ENCODE measurements at places on chromosomes 3 and 15.

DNA sequence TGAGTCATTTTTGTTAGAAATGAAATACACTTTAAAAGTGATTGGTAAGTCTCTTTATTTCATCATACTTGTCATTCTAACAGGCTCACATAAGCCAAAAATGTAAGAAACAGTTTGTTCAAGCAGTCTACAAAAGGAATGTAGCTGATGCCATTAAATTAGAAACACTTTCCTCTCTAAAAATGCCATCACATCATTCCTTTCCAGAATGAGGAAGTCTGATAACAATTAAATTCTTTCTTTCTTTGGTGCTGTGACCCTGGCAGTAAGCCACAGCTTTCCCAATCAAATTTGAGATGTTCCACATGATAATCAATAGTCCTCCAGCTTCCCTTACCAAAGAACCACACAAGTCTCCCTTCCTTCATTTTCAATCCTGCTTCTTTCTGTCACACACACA is 9.4 kb upstream of the P2RY1 start:
- no peak for DNase-seq

GRCh38 chr3:87186608-87187159 is 40.4 kb upstream of the CHMP2B start:
- DNase-seq, result no peak

GRCh38 chr3:30945291-30945690 is 50.8 kb upstream of the GADL1 start:
- no peak for DNase-seq

DNA sequence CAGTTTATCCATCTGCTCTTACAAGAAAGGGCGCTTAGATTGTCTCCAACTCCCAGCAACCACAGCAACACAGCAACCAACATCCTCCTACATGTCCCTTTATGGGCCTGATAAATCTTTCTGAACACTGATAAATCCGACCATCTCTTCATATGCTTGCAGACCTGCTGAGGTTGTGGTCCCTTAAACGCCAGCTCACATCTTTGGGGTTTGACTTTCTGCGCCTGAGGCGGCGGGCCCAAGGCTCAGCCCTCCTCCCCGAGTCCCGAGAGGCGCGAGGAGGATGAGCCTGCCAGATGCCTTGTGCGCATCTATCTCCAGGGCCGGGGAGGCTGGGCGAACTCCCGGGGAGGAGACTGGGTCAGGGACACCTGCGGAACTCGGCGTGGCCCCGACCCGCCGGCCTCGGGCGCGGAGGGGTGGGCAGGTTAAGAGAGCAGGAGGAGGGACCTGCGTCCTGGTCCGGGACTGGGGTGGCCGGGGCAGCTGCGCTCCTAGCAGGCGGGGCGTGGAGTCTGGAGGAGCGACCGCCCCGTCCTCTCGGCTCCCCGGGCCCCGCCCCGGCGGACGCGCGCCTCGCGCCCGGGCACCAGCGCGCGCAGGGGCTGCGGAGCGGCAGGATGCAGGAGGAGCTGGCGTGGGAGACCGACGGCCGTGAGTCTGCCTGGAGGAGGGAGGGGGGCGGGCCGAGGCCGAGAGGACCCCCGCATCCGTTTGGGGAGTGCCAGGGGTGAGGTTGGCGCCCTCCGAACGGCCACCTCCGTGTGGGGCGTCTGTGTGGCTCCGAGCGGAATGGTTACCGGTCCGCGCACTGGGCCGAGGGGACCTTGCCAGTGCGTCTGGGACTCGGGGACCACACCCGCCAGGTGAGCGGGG is at the start of gene ANKDD1A:
Gene ANKDD1A, plus strand, starts transcription at position 592 of the 876 bp plus-strand sequence. Its CDS starts 29 bp downstream, at position 621.
- peak; percentile 40 for DNase-seq

DNA sequence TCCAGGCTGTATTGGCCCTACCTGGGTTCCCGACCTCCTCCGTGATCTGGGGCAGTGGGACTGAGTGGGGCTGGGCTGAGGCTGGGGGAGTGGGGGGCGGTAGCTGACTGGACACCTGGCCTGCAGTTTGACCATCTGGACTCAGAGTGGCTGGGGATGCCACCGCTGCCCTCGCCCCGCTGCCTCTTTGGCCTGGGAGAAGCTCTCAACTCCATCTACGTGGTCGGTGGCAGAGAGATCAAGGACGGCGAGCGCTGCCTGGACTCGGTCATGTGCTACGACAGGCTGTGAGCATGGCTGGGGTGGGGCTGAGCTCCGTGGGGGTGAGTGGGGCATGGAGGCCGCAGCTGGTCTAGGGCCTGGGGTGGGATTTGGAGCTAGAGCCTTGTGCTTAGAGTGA is 2.7 kb downstream of the KLHL40 start:
- no peak for DNase-seq

GRCh38 chr15:64229129-64229724 is 66.4 kb upstream of the PPIB start:
- DNase-seq, result peak; percentile 8

GRCh38 chr3:18351069-18351628 is 74.0 kb downstream of the SATB1 start:
- no peak for DNase-seq

DNA sequence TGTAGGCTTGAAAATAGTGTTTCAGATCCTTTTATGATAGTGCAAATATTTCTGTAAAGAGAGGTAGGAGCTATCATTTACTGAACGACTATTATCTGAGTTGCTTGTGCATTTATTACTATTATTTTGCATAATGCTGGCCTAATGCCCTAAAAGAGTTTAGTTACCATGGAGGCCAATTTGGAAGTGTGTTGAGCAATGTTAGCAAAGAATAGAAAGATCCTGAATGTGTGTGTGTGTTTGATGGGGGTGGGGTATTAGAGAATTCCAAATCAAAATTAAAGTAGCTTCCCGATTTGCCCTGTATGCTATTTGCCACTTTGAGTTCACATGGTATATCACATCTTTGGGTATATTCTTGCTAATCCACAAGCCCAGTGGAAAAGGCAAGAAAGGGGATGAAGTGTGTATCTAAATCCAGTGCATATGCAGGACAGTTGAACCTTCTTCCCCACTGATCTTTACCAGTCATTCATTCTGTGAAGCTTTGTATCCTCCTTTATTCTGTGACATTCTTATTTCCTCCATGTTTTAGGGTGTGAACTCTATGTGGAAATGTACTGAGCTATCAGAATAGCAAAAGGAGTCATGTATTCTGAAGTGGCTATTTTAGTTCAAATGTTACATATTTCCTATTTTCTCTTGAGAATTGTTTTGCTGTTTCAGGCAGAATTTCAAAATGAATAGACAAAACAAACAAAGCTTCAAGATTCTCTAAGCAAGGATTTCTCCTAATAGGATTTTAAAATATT is 45.7 kb upstream of the PLSCR5 start:
- no peak for DNase-seq

- DNase-seq, result no peak
These were observed 27.1 kb downstream of the EIF2AK4 start for GRCh38 chr15:39961051-39961450.

- DNase-seq, result peak; percentile 80
These were observed 27.6 kb downstream of the ZNF589 start for GRCh38 chr3:48268381-48268935.

DNA sequence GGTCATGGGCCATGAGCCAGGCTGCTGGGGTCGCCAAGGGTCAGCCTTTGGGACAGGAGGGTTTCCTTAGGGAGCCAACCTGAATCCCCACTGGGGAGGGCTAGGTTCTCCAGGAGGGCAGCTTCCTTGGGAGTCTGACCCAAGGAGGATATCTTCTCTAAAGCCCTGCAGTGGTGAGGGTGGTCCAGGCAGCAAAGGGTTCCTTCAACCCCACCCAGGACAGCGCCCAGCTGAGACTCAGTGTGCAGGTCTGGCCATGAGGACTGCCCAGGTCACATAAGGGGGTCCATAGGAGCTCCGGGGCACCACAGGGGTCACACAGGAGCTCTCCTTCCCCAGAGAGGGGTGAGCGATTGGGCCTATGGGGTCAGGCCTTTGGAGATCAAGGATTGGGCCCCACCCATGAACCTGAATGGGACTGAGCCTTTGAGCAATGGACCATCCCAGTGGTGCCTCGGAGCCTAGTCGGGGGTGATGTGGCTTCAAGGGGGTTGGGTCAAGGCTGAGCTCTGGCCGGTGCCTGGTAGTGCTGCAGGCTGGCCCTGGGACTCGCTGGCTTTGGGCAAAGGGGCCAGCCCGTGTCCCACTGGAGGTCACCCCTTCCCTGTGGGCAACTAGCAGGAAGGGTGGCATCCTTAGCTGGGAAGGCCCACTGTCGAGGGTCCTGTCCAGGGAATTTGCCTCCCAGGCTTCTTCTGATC is 216.5 kb downstream of the SNRPN start:
- no peak for DNase-seq

GRCh38 chr3:128993461-128994172 is at the start of gene CFAP92:
CFAP92 (minus strand) TSS chr3:128994076; CDS start chr3:128993304, 772 bp downstream.
- peak; percentile 94 for DNase-seq

DNA sequence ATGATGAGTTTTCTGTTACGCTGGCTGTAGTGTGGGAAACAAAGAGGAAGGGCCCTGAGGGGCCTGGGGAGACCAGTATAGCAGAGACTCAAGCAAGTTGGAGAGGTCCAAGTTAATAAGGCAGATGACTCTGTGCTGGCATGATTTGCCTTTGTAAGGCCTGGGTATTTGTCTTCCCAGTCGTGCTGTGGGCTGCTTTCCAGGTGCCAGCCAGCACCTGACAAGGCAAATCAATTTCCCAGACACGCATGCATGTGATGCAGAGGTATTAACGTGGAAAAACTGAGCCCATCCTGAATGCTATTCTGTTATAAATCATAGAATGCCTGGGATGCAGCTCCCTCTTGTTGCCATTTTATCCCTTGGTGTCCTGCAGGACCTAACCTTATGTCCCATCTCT is 175.6 kb downstream of the MFSD1 start:
- no peak for DNase-seq

DNA sequence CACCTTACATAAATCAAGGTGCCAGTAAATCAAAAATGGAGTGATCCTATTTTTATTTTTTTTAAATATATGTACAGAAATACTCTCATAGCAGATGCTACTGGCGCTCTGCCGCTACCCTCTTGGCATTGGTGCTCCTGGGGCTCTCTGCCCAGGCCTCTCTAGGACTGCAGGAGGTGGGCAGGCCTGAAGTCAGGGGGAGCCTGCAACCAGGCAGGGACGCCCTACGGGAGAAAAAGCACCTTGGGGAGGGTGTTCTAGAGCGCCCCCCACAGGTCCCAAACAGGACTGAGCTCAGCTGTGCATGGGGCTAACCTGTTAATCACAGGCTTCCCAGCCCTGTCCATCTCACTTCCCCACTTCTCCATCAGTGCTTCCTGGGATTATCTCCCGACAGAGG is 192.5 kb downstream of the SHQ1 start:
- DNase-seq, result no peak

DNA sequence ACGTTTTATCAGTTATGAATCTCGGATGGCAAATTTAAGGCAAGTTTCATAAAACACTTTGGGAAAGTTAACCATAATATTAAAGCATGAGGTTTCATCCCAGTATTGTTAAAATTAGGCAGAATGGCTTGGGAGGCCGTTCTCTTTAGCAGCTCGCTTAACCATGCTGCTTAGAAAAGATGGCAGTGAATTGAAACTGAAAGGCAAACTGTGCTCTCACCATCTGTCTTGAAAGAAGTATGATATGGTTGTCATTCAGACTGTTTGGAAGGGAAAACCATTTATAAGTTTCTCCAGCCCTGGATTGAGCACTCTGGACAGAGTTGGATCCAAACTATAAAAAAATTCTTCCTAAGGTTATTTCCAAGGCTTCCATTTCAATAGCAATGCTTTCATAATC is 332.3 kb upstream of the SUCLG2 start:
- DNase-seq, result no peak

DNA sequence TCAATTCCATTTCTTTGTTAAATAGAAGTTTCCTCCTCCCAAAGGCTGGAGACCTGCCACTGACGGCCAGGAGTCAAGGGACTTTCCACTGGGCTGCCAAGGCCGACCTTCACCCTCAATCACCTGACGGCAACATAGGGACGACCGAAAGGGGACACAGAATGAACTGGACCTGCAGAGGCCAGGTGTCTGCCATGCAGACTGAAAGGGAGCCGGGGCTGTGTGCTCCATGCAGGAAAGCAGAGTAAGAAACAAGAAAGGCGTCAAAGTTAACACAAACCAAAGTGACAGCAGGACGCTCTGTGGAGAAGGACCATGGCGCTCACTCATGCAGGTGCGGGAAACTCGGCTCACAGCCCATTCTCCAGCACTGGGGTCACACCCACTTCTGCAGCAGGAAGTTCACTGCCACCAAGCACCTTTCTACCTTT is 26.1 kb downstream of the ZXDC start:
- no peak for DNase-seq

- no peak for DNase-seq
These were observed 15.1 kb upstream of the RIOX2 start for GRCh38 chr3:97987306-97987705.

DNA sequence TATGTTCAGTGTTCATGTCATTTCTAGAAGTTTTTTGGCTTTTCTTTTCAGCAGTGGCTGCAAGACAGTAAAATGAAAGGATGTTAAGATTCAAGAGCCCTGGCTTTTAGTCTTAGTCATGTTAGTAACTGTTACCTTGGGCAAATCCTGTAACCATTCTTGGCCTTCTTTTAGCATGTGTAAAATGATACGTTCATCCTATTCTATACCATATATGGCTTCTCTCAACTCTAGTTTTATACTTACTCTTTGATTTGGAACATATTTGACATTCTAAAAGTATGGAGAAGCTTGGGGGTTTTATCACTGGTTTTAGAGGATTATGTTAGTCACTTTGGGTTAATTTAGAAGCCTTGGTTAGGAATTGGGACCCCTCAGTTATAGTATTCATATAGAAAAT is 20.1 kb downstream of the GTF2E1 start:
- DNase-seq, result no peak

- no peak for DNase-seq
These were observed 4.5 kb downstream of the RAB43 start for GRCh38 chr3:129117134-129117533.

DNA sequence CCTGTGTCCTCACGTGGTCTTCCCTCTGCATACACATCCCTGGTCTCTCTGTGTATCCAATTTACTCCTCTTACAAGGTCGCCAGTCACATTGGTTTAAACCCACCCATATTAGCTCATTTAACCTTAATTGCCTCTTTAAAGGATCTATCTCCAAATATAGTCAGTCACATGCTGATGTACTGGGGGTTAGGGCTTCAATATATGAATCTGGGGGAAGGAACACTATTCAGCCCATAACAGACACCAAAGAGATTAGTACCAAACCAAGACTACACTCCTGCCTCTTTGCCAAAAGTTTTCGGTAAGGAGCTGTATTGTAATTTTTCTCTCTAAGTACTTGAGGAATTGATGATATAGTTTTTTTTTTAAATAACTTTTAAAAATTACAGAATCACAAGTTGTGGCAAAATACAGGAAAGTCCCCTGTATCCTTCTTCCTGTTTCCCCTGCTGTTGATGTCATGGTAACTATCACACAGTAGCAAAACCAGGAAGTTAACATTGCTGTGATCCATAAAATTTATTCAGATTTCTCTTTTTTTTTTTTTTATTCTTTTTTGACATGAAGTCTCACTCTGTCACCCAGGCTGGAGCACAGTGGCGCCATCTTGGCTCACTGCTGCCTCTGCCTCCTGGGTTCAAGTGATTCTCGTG is 67.8 kb downstream of the SLCO3A1 start:
- DNase-seq, result peak; percentile 62

DNA sequence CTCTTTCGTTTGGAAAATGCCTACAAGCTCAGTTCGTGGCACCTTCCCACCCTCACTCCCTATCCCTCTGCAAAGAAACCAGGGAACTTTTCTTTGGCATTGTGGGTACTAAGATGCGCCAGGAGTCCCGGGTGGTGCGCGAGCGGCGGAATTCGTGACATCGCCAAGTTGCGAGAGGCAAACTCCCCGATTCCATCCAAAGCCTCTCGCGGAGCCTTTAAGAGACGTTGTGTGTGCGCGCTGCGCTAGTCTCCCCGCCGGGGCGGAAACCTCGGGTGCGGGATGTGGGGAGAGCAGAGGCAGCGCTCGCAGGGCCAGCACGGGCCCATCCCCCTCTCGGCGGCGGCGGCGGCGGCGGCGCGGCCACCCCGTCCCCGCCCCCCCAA is 443 bp upstream of the NR2F2 start:
- DNase-seq, result no peak

- DNase-seq, result no peak
These were observed 8.9 kb downstream of the DLEC1 start for GRCh38 chr3:38047896-38048295.
